ENCODE measurements at places on chromosomes 11 and 22. TPM values are rescaled to one million over a fixed set of nuclear protein-coding genes. Genes with fewer than 3 reads are reported as not detected.

- H3K27me3 ChIP-seq = no peaks in the 10 kb centered on the region
- peak overlapping the region; percentile 75 for H3K4me3 ChIP-seq
- H3K36me3 ChIP-seq = peaks cover 65% of the 10 kb centered on the region
- H3K27ac ChIP-seq = peak overlapping the region; percentile 100
Observed at GRCh38 chr11:65505466-65506289, 6.8 kb downstream of the MALAT1 start.

DNA sequence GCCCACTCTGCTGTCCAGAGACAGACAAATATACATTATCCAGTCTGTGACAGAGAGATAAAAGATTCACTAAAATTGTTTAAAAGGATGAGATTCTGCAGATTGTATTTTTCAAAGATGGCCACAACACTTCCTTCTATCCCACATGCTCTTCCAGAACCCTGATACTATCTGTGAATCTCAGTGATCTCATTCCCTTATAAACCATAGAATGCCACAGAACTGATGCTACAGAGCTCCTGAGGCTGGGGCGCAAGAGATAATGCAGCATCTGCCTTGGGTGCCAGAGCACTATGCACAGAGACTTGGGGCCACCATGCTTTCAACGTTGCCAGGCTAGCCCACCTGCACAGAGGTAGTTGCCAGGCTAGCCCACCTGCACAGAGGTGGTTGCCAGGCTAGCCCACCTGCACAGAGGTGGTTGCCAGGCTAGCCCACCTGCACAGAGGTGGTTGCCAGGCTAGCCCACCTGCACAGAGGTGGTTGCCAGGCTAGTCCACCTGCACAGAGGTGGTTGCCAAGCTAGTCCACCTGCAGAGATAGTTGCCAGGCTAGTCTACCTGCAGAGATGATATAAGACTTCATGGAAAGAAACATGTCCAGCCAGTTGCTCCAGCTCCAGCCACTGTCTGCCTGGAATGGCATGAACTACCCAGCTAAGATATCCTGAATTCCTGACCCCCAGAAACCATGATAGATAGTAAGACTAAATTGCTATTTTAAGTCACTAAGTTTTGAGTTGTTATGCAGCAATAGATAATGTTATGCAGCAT lies 17.6 kb upstream of the SEPTIN5 start:
- H3K27me3 ChIP-seq = no peaks in the 10 kb centered on the region
- DNase-seq = no peak

The SCGB1D4 gene
- total RNA-seq = not detected

The CCDC116 gene
- total RNA-seq = not detected

The VSTM5 gene
- total RNA-seq = not detected

The ZNF214 gene
- total RNA-seq = 0.74 TPM

The IGLL1 gene
- not detected for total RNA-seq

The P2RY6 gene
- 0.19 TPM for total RNA-seq

All from right atrium auricular region (tissue), 2 donors.